Transverse colon (tissue), 4 donors: ENCODE measurements at places on chromosomes 3 and 15. TPM values are rescaled to one million over a fixed set of nuclear protein-coding genes. Genes with fewer than 3 reads are reported as not detected.
A peak's percentile ranks its signal among the peaks of the same experiment; 100 is the strongest.

RPS27L gene
- total RNA-seq, result 143 TPM

RTP3 gene
- total RNA-seq, result not detected

CLDND1 gene
- total RNA-seq, result 105 TPM

ZMYND10 gene
- not detected for total RNA-seq

XPC gene
- total RNA-seq, result 38.4 TPM

GOLGA8T gene
- total RNA-seq, result not detected

PP2D1 gene
- total RNA-seq, result not detected

IGSF10 gene
- total RNA-seq, result 0.37 TPM

ITPKA gene
- 161 TPM for total RNA-seq

CLRN1 gene
- 0.14 TPM for total RNA-seq

DNA sequence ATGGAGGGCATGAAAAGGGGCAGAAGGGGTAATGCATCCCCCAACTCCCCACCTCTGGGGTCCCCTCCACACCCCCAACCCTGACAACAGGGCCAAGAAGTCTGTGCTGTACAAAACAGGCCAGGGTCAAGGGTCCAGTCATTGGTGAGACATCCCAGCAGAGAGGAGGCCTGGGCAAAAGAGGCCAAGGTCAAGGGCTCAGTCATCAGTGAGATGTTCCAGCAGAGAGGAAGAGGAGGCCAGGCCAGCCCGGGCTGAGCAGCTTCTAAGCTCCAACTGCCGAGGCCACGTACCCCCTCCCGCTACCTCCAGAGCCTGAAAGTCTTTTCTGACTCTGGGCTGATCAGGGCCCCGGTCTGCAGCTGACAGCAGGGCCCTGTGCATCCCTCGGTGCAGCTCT lies 52.4 kb downstream of the LHFPL4 start:
- DNase-seq, result no peak

DNA sequence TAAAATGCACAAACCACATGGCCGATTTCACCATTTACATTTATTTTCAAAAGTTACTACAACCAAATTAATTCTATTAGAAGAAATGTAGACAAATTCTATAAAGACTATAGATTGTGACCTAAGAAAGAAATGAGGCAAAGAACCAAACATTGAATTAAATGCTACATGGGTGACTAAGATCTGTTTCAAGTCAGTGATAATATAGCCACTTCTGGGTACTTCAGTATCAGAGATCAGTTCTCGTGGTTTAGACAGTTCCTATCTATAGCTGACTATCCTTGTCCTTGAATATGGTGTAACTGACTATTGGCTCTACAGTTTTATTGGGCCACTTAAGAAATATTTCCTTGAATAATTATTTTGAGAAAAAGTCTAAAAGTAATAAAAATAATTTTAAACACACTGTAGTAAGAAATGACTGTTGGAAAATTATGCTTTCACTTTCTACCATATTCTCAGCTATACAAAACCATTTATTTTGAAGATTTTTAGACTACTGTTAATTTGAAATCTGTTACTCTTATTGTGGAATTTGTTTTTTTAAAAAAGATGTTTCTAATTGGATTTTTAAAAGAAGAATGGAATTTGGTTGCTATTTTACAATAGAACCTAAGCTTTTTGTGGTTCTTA lies 14.1 kb downstream of the KCNMB3 start:
- DNase-seq, result no peak

DNA sequence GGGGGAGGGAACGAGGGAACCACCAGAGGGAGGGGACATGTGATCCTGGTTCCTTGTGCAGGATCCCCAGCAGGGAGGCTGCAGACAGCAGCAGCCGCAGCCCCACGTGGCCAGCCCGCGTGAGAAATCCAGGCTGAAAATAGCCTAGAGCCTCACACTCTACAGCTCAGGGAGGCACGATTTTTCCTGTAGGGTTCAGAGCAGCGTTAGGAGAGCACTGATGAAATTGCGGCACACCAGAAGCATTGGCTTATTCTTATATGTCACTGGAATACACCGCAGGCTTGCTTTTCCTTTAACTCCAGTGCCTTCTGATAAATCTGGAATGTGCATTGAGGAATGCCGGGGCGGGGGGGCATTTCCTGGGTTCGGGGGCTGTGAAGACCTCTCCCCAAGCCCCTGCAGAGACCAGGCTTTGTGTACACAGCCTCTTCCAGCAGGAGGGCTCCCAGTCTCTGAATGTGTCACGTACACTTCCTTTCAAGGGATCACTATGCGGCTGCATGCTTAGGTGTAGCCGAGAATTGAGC lies 193.0 kb downstream of the ATP10A start:
- DNase-seq, result peak; percentile 21

DNA sequence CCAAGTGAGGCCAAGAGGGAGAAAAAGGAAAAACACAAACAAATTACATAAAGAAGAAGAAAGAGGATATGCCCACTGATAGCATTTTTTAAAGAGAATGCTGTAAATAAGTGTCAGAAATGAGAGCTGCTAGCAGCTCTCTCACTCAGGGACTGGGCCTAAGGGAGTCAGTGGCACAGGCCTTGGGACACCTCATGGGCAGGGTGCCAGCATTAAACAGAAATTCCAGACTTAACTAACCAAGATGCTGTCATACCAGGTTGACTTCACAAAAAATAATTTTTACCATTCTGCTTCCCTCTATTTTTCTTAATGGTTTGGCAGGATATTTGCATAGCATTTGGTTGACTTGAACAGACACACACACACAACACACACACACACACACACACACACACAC lies 92.3 kb upstream of the ADAMTSL3 start:
- no peak for DNase-seq

DNA sequence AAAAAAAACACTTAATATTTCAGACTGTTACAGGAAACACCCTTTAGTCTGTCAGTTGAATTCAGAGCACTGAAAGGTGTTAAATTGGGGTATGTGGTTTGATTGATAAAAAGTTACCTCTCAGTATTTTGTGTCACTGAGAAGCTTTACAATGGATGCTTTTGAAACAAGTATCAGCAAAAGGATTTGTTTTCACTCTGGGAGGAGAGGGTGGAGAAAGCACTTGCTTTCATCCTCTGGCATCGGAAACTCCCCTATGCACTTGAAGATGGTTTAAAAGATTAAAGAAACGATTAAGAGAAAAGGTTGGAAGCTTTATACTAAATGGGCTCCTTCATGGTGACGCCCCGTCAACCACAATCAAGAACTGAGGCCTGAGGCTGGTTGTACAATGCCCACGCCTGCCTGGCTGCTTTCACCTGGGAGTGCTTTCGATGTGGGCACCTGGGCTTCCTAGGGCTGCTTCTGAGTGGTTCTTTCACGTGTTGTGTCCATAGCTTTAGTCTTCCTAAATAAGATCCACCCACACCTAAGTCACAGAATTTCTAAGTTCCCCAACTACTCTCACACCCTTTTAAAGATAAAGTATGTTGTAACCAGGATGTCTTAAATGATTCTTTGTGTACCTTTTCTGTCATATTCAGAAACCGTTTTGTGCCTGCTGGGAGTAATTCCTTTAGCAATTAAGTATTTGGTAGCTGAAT lies 17.9 kb downstream of the TMEM43 start:
- DNase-seq, result no peak

- no peak for DNase-seq
Observed at GRCh38 chr3:136576279-136577009, 175.7 kb downstream of the STAG1 start.

DNA sequence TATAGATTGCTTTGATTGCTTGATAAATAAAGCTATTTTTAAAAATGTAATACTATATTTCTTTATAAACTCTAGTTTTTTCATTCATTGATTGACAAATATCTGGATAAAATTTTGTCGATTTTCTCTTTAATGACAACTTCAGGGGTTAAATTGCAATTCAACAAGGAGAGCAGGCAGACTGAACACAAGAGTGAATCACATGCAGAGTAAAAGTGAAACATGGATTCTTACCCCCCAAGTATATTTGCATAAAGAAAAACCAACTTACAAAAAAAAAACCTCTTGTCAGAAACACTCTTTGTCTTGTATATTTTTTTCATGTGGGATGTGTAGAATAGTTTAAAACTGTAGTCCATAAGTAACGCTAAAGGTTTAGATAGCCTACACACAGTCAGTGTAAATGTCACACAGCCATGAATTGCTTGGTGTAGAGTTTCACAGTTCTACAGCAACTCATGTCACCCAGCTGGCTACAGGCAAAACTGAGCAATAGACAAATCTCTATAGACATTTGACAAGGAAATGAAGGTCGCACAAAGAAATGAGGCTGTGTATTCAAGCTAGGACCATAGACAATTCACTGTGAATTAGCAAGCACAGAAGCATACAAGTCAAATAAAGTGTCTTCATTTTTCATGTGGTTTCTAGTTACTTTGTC lies 141.6 kb downstream of the THRB start:
- no peak for DNase-seq

- no peak for DNase-seq
Observed at GRCh38 chr15:24966364-24967103, 11.7 kb downstream of the SNRPN start.

- DNase-seq, result no peak
Observed at GRCh38 chr3:23062582-23062981, 140.5 kb upstream of the UBE2E2 start.

GRCh38 chr3:14253707-14254382 lies 75.2 kb downstream of the LSM3 start:
- DNase-seq, result no peak

- DNase-seq, result peak; percentile 74
Observed at GRCh38 chr3:12947504-12948369, 106.4 kb upstream of the RPL32 start.

- no peak for DNase-seq
Observed at GRCh38 chr3:24299806-24300626, 194.6 kb downstream of the THRB start.

DNA sequence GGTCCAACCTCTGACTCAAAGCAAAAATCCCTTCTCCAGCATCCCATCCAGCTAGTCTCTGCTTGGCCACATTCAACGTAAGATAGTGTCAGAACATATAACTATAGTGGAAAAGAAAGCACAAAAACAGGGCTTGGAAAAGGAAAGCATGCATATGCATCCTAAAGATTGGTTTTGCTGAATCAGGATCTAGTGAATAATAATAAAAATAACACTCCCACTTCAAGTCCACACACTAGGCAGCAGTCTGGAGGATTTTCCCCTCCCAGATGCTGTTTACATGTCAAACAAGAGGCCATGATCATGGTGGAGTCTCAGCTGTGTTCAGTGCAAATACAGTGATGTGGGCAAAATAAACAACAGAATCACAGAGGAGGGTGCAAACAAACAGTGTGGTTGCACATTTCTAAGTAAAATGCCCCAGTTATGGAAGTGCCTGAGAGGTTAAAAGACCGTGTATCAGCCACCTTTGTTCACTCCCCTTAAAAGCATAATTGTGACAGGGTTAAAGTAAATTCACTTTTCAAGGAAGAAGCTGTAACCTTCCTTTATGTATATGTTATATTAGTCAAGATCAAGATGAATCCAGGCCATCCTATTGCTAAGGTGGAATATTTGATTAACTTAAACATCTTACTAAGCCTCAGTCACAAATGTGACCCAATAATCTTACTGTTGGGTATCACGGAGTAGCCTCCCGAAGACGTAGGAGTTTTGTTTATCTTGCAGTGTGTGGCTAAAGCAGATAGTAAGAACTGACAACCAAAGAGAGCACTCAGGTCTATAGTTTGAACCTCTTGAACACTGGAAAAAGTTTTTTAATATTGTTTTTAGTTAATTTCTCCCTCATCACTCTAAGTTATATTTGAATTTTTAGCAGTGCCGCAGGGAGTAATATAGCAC lies 424.5 kb downstream of the SOX2 start:
- no peak for DNase-seq

DNA sequence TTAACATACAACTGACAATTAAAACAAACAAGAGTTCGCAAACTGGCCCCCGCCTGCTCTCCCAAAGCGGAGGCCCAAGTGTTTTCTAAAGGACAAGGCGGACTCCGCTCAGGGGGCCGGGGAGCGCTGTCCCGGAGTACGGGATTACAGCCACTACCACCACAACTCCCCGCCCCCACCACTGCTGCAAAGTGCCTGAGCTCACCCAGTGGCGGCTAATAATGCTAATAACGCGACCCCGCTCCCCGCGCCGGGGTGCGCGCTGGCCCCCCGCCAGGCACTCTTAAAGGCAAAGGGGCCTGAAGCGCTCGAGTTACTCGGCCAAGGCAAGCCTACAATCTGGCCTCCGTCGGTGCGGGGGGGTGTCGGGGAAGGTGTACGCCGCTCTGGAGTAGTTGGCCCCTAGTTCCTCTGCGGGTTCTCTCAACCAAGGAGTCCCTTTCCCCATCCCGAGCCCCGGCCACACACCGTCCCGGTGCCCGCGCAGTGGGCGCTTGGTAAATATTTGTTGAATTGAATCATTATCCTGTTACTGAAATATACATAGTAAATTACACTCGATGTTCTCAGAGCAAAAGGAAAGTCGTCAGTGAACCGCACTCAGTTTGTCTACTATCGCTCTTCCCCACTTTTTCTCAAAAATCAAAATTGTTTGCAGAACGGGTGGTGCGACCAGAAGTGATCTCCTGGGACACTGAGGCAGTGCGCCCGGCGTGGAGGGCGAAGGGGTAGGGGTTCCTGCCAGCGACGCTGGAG lies 827 bp downstream of the WNT5A start:
- DNase-seq, result peak; percentile 46

DNA sequence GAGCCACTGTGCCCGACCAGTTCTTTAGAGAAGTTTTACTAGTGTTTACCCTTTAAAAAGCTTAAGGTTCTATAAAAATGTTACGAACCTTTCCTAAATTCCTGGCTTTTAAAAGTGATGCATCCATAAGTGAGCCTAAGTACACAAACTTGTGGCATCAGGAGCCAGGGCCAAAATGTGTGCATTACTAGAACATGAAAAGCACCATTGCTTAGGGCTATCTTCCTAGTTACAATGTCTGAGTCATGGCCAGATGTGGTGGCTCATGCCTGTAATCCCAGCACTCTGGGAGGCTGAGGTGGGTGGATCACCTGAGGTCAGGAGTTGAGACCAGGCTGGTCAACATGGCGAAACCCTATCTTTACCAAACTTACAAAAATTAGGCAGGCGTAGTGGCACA lies 39.9 kb downstream of the LEO1 start:
- DNase-seq, result no peak

GRCh38 chr3:17967953-17968607 lies 225.6 kb upstream of the TBC1D5 start:
- no peak for DNase-seq

DNA sequence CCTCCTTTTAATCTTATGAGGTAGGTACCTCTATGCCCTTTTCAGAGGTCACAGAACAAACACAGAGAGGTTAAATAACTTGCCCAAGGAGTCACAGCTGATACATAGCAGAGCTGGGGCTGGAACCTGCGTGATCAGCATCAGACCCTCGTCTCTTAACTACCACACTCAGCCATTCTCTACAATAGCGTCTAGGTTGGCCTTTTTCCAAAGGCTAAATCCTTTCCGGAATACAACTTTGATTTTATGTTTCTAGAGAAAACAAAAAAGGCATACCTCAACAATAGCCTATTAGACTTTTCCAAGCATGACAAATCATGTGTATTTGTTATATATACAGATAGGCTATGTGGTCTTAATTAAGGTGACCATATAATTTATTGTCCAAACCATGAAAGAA lies 187.2 kb downstream of the RORA start:
- no peak for DNase-seq

DNA sequence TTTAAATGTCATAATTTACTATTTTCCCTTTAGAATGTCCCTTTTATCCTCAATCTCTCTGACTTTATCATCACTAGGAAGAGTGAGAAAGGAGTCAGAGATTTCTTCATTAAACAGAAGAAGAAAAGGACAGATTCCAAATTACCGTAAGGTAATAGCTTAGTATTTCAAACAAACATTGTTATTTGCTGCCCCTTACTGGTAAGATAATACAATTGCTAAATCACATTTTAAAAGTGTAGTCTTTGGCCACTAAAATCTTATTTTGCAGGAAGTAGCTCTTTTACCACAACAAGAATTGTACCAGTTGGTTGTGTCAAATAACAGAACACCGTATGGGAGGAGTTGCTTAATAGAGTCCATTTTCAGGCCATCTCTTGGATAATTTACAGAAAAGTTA lies 53.7 kb downstream of the CGGBP1 start:
- no peak for DNase-seq
